Right cardiac atrium (tissue), 5 donors: ENCODE measurements at places on chromosomes 11 and 22. TPM values are rescaled to one million over a fixed set of nuclear protein-coding genes. Genes with fewer than 3 reads are reported as not detected.

- DNase-seq = no peak
Observed at GRCh38 chr11:47606731-47607130, 12.5 kb upstream of the C1QTNF4 start.

GRCh38 chr22:20128902-20129746, 2.5 kb upstream of the ZDHHC8 start:
- peak; percentile 66 for DNase-seq

- peak; percentile 67 for DNase-seq
Observed at GRCh38 chr11:66868726-66869566, 12.1 kb downstream of the LRFN4 start.

DNA sequence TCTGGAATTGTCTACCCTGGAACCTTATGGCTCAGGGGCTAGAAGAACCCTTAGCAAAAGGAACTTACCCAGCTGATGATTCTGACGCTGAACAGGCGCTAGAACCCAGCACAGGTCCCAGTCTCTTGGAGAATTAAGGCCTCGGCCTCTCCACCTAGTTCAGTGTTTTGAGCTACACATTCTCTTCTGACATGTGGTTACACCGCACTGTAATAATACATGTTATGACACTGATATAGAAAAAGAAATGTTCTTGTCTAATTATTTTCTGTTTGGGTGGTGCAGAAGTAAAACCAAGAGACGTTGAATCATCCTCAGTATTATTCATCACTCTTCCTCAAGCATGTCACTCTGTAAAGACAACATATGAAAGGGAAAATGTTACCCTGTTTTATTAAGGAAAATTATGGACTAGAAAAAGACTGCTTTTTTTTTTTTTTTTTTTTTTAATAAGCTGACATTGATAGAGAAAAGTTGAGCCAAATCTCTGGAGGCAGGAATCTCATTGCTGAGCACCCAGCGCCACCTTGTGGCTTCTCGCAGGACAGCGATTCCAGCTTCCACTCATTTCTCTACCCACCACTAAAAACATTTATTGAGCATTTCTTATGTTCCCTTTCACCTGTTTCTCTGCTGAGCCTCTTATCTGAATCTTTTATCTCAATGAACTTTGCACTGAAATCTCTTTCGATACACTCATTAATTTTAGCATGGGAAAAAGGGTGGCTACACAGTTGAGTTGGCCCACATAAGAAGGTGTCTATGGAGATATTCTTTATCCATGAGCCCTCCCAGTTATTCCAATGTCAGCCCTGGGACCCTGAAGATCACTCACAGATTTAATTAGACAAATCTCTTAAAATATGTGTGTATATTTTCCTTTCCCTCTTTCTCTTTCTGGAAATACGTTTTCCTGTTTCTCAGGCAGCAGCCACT, 12.6 kb upstream of the APLNR start:
- DNase-seq = peak; percentile 89

DNA sequence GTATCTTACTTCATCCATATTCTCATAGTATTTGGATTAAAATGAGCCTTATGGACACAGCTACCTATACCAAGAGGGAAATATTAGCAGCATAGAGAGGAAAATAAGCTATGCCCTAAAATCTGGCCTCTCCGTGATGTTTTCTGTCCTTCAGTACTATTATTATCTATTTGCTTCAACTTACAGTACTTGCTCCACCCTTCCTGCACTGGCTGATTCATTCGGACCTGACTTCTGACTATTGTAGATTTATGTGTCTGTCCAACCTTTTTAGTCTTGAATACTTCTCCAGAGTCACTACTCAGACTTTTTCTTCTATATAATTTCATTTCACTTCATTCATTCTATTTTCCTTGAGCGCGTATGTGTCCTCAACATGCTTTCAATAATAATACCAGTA, 45.1 kb upstream of the SESN3 start:
- no peak for DNase-seq

GRCh38 chr11:17184882-17185587, 22.8 kb downstream of the PIK3C2A start:
- DNase-seq = no peak

DNA sequence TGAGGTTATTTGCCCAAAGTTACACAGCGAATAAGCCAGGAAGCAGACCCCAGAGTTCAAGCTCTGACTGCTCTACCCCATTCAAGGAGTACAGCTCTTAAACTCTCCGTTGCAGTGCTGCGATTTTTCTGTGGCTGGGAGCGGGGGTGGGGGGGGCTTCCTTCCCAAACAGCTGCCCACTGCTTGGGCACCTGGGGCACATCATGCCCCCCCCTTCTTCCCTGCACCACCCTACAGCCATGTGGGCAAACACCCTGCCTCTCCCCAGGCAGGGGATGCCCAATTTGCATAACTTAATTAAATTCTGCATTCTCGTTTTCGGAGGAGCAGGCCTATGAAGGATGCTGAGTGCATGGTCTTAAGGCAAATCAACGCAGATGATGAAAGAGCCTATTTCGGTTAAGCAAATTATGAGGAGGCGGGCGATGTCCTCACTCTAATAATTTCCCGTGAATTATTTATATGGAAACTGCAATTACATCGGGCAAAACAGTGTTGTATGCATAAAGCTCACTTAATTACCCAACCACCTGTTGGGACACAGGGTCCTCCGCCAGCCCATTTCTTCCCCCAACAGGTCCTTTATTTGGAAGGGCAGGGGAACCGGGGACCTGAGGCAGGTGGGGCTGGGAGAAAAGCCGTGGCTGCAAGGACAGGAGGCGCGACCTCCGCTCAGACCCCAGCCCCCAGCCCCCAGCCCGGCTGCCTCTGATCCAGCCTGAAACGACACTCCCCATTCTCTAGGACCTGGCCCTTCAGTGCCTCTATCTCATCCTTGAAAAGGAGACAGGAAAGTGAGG, 610.5 kb downstream of the BUD13 start:
- no peak for DNase-seq

Gene TRAF6
- 11.4 TPM for total RNA-seq

Gene GRIK4
- 0.59 TPM for total RNA-seq

Gene KRTAP5-8
- total RNA-seq = not detected

Gene HBG2
- total RNA-seq = not detected
